Renal cortical epithelial cell (primary cell): ENCODE measurements at places on chromosomes 7 and 10. TPM values are rescaled to one million over a fixed set of nuclear protein-coding genes. Genes with fewer than 3 reads are reported as not detected.

DNA sequence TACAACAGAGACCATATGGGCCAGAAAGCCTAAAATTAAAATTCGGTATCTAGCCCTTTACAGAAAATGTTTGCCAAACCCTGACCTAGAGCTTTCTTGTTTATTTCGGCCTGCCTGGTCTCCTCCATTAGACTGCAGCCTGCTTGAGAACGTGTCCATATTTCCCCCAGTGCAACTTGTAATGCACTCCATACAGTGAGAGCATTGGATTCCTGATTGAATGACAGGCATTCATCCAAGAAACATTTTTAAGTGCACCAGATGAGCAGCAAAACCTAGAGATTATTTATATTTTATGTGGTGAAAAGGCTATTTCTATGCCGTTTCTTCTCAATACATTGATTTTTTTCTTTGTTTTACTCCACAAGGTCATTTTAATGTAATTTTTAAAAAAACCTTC is 47.4 kb upstream of the ORC5 start:
- no peak for DNase-seq

DNA sequence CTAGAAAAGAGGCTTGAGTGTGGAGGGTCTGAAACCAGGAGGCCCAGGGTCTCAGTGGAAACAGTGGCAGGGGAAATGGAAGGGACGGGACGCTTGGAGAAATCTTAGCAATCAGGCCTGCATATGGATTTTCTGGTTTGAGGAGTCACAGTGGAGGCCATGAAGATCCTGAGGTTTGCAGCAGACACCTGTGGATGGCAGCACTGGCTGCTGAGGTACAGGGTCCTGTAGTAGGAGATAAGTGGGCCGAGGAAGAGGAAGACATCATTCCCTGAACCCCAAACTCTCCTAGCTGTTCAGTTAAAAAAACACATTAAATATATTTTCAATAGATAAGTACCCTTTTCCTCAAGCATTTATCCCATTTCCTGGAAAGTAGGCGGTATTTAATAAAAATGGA is 208.8 kb upstream of the IGFBP3 start:
- DNase-seq, result no peak

RHOBTB1 gene
- total RNA-seq, result 23.2 and 32.3 TPM in 2 replicates

DENND2A gene
- 13.5 and 67.9 TPM in 2 replicates for total RNA-seq

SLC16A9 gene
- total RNA-seq, result 1.0 and 1.1 TPM in 2 replicates

DNA sequence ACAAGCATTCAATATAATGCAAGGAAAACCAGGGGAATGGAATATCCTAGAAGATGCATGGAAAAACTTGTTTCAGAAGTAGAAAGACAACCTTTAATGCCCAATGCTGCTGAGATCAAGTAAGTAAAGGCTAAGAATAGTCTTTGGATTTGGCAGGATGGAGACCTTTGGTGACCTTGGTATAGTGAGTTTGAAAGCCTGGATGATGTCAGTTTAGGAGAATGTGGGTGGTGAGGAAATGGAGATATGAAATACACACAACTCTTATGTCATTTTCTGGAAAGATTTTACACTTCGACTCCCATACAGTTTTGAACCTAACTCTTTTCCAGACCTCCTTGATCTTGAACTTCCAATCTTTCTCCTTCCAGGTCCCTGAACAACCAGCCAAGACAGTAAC is 185.7 kb downstream of the TFEC start:
- DNase-seq, result no peak

GRCh38 chr7:142353147-142354060 is 95.5 kb upstream of the PRSS58 start:
- no peak for DNase-seq

DNA sequence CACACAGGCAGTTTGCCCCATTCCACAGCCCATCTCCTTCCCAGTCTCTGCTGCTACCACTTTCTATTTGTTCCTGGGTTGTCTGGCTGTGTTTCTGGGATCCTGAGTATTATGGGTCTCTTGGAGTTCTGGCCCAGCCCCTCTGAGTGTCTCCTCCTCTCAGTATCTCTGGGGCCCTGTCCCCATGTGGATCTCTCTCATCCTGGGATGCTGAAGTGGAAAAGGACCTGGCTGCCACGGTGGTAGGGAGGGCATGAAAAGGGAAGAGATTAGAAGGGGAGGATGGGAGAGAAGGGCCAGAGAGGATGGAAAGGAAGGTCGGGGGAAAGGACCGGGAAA is 54.5 kb upstream of the LBX1 start:
- no peak for DNase-seq

SCART1 gene
- 0.35 and 1.4 TPM in 2 replicates for total RNA-seq

DNA sequence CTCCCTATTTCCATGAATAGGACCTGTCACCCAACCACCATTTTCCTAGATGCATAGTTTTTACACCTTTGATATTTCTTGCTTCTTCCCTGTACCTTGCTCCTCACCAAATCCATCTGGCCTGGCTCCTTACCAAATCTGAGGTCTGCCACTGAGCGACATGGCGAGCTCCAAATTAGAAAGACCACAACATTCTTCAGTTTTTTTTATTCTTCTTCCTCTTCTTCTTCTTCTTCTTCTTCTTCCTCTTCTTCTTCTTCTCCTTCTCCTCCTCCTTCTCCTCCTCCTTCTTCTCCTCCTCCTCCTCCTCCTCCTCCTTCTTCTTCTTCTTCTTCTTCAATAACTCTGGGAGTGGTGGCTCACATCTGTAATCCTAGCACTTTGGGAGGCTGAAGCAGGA is 7.1 kb downstream of the CPED1 start:
- DNase-seq, result no peak

DNA sequence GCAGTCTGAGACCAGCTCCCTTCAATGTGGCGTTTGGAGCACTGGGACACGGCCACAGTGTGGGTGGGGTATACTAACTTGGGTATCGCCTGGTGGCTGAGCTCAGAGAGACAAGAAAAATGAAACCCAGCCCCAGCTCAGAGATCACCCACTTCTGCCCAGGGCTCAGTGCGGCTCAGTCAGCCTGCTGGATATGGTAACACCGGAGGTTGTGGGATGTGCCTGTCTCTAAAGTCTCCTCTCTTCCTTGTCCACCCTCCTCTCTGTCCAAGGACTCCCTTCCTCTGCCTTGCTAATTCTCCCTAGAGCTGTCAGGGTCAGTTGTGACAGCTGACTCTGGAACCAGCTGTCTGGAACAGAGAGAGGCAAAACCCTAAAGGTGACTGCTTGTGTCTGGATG is 149.1 kb downstream of the PTPN20 start:
- no peak for DNase-seq

PGAM2 gene
- total RNA-seq, result 0.15 TPM in 1 of 2 replicates, not detected in the other

KCP gene
- total RNA-seq, result 1.9 and 6.8 TPM in 2 replicates

UCMA gene
- total RNA-seq, result not detected in 2 replicates

MKX gene
- total RNA-seq, result 0.25 TPM in 1 of 2 replicates, not detected in the other

- peak; percentile 7 for DNase-seq
Measured at GRCh38 chr10:56633876-56634452, 272.9 kb upstream of the ZWINT start.

DMTF1 gene
- total RNA-seq, result 23.8 and 95.5 TPM in 2 replicates

GCK gene
- total RNA-seq, result 0.10 TPM in 1 of 2 replicates, not detected in the other

DNA sequence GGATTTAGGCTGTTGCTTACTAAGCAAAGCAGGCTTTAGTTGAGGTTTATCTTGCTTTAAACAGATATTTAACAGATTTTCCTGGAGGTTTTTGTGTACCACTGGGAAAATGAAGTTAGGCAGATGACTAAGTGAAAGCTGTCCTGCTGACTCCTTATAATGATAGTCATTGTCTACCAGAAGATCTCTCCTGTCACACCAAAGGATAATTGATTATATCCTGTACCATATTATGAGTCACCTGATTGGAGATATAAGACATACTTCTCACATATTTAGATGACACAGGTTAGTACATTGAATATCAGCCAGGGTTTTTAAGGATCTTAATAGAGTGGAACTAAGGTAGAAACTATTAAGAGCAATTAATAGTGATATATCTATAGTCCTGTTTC is 68.4 kb downstream of the PTEN start:
- no peak for DNase-seq

KLF14 gene
- total RNA-seq, result 0.05 TPM in 1 of 2 replicates, not detected in the other

- DNase-seq, result no peak
Measured at GRCh38 chr7:158555034-158555520, 32.5 kb downstream of the PTPRN2 start.

GRCh38 chr7:127718340-127718679 is 66.3 kb downstream of the SND1 start:
- DNase-seq, result no peak

- DNase-seq, result peak; percentile 30
Measured at GRCh38 chr10:69567920-69568319, 5.3 kb downstream of the NEUROG3 start.

SEM1 gene
- 19.6 and 30.1 TPM in 2 replicates for total RNA-seq

GRCh38 chr10:95513941-95514392 is 47.2 kb downstream of the SORBS1 start:
- peak; percentile 93 for DNase-seq

GRCh38 chr10:122749886-122750285 is 50.2 kb upstream of the C10orf120 start:
- DNase-seq, result no peak

- DNase-seq, result peak; percentile 63
Measured at GRCh38 chr7:7157887-7158271, 24.5 kb upstream of the C1GALT1 start.

DNA sequence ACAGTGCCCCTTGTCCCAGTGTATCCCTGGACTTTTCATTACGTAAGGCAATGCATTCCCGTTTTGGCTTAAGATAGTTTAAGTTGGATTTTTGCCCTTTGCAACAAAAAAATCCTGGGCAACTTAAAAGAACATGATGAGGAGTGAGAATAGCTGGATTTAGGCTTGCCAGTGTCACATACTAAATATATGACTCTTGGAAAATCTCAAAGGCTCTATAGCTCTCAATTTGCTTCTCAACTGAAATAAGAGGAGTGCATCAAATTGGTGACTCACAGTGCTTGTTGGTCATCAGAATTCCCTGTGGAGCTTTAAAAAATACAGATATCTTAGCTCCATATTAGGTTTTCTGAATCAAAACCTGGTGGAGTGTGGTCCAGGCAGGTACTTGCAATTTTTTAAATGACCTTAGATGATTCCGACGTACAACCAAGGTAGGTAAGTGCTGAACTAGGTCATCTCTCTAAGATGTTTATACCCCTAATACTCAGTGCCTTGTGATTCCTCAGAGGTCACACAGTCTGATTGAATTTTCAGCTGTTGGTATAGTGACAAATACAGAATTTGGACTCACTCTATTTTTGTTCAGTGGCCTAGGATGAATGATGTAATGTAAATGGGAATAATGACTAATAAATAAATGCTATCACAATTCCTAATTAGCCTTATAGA is 33.9 kb upstream of the ORC5 start:
- DNase-seq, result no peak

DNA sequence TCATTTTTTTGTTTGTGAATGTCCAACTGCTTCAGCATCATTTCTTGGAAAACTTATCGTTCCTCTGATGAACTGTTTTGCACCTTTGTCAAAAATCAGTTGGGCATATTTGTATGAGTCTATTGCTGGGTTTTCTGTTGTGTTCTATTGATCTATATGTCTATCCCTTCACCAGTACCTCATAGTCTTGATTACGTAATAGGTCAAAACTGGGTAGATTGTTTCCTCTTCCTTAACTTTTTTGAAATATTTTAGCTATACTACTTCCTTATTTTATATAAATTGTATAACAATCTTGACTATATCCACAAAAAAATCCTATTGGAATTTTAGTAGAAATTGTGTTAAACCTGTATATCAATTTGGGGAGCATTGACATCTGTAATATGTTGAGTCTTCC is 104.1 kb upstream of the PALS2 start:
- no peak for DNase-seq

GRCh38 chr7:11437994-11438393 is 394.0 kb downstream of the THSD7A start:
- peak; percentile 25 for DNase-seq

GRCh38 chr7:24652251-24652939 is 79.1 kb downstream of the PALS2 start:
- DNase-seq, result no peak

GRCh38 chr7:138378741-138379559 is 81.1 kb upstream of the TRIM24 start:
- DNase-seq, result no peak

DNA sequence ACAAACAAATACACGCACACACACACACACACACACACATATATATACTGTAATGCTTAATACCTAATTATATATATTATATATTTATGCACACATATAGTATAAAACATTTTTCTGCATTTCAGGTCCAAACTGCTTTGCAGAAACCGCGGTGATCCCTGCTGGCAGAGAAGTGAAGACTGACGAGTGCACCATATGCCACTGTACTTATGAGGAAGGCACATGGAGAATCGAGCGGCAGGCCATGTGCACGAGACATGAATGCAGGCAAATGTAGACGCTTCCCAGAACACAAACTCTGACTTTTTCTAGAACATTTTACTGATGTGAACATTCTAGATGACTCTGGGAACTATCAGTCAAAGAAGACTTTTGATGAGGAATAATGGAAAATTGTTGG is 138.5 kb downstream of the VWC2 start:
- no peak for DNase-seq

ACSM6 gene
- 0.10 TPM in 1 of 2 replicates, not detected in the other for total RNA-seq

DNA sequence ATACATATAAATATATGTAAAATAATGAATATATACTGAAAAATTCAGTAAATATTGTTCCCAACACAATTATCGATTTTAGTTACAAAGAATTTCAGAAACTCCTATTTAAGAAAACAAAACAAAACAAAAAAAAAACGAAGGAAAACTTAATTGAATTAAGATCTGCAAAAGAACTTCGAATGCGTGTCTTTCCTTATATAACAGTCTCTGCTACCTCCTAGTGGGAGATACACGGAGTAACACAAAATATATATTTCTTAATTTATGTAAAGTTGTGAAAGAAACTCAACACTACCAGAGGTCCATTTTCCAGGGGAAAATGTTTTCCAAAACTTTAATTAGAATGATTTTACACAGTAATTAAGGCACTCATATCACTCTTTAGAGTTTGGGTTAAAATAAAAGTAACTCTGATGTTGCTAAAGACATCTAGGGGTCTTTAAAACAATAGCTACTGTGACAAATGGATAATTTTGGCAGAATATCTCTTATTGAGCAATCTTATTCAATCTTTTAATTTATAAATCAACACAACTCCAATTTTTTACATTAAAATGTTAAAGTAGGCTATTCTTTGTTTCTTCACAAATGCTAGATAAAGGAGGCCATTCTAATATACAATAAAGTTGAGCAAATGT is 41.6 kb downstream of the NEBL start:
- peak; percentile 37 for DNase-seq

GTPBP10 gene
- total RNA-seq, result 21.4 and 22.7 TPM in 2 replicates

- DNase-seq, result no peak
Measured at GRCh38 chr10:49389361-49389933, 6.4 kb downstream of the DRGX start.

- peak; percentile 98 for DNase-seq
Measured at GRCh38 chr7:22726907-22727713, at the start of gene IL6. TSS of gene IL6 (plus strand) at chr7:22727200. CDS start at chr7:22727263, 63 bp downstream.

ST8SIA6 gene
- total RNA-seq, result 0.17 and 0.20 TPM in 2 replicates

- DNase-seq, result no peak
Measured at GRCh38 chr10:33487014-33487776, 152.7 kb upstream of the NRP1 start.

ECHDC3 gene
- 14.9 and 19.0 TPM in 2 replicates for total RNA-seq

GRCh38 chr10:123269017-123269552 is 114.9 kb downstream of the BUB3 start:
- no peak for DNase-seq

POLR2J2 gene
- 0.35 and 4.0 TPM in 2 replicates for total RNA-seq

DLX6 gene
- total RNA-seq, result not detected in 2 replicates

- peak; percentile 59 for DNase-seq
Measured at GRCh38 chr7:98836811-98837629, 32.8 kb downstream of the TMEM130 start.

GRCh38 chr7:30019387-30019786 is 7.1 kb downstream of the FKBP14 start:
- DNase-seq, result no peak
